Jurkat, Clone E6-1 (cell line): ENCODE measurements at places on chromosomes 11 and 22.

DNA sequence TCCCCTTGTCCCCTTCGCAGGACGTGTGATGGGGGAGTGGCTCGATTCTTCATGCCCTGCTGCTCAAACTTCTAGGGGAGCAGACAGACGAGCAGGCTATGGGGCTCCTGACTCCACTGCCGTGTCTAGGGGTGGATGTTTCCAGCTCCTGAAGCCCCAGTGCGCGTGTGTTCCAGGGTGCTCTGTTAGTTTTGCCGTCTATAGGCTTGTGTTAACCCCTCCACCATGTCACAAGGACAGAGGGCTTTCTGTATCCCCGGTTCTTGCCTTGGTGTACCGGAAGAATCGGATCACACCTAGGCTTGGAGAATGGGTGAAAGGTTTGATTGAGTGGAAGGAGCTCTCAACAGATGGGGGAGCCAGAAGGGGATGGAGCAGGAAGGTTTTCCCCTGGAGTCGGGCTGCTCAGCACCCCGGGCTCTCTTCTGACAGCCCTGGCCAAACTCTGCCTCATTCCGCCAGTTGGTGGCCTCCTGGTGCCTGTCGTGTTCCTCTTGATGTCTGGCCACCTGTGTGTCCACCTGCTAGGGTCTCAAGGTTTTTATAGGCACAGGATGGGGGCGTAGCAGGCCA lies 810.7 kb downstream of the BRD1 start:
- no peak for DNase-seq

DNA sequence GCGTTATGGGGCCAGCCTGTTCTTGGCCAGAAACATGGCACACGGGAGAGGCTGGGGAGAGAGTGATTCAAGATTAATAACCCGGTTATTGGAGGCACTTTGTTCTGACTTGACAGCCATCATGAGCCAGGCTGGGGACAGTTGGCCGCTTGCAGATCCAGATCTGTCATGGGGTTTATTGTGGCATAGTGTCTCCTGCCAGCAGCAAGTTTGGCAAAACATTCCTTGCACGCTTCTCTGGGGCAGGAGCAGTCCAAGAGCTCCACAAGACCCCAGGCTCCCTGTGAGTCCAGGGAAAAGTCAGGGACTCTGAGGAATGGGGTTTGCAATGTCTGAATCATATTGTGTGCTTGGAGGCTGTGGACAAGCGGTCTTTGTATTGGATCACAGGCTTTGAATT lies 270.4 kb downstream of the MIAT start:
- no peak for DNase-seq

DNA sequence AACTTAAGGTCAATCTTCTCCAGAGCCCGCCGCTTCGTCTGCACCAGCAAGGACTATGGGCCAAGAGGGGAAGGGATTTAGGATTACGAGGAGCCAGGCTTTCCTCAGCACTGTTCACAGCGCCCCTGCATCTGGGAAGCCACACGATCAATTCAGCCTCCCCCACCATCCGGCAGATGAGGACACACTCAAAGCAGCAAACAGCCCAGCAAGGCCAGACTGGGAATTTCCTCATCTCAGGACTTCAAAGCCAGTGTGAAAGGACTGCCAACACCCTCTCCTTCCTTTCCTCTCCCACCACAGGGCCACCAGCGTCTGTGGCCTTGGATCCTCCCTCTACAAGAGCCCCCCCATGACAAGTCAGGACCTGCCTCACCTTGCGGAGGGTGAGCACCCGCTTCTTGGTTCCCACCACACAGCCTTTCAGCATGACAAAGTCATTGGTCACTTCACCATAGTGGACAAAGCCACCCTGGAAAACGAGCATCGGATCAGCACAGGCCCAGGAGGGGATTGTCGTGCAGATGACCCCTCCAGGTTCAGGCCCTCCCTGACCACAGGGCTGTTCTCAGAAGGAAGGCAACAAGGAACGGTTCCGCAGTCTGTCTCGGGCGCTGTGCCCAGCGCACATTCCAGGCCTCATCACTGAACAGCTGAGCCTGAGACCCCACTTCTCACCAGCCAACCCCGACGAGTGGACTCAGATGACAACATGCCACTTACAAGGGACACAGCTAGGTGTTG lies 6.0 kb downstream of the RPL3 start:
- no peak for DNase-seq

GRCh38 chr11:111135101-111135500 lies 110.4 kb upstream of the POU2AF2 start:
- DNase-seq = no peak

GRCh38 chr22:25281675-25282345 lies 62.4 kb downstream of the CRYBB2 start:
- DNase-seq = no peak
